Cortex of kidney (tissue), 1 donor: ENCODE measurements at places on chromosomes 1 and 21.

DNA sequence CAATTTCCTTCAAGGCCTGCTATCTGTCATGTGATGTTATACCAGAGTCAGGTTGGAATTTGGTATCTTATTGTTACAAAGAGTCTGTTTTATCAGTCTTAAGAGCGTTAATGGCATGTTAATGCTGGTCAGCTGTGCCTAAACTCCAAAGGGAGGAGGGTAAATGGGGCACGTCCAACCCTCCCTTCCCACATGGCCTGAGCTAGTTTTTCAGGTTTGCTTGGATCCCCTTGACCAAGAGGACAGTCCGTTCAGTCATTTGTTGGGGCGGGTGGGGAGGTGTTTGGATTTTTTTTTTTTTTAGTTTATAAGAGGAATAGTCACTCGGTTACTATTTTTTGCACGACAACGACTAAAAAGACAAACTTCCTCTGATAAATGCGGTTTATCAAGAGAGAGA lies 63.8 kb upstream of the LYST start:
- DNase-seq, result no peak

DNA sequence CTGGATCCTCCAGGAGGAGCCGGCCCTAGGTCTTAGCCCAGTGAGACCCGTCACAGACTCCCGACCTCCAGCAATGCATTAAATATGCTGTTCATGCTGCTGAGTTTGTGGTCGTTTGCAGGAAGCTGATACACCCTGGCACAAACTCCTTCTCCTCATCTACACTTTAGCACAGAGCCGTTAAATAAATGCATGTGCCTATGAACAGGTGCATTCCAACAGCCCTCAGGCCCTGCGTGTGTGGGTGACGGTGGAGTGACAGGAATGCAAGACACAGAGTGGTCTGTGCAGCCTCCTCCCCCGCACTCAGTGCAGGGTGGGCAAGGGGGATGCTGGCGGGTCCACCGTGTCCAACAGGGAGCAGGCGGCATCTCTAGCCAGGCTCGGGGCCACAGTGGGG lies 106.6 kb upstream of the TMPRSS2 start:
- DNase-seq, result no peak

- no peak for DNase-seq
These were observed 60.3 kb upstream of the RCOR3 start for GRCh38 chr1:211198880-211199279.

- no peak for DNase-seq
These were observed 8.8 kb downstream of the SYF2 start for GRCh38 chr1:25223471-25223870.

GRCh38 chr1:229857585-229857984 lies 209.5 kb upstream of the GALNT2 start:
- no peak for DNase-seq

- no peak for DNase-seq
These were observed 2.8 kb downstream of the FOXD2 start for GRCh38 chr1:47440599-47441081.

- DNase-seq, result no peak
These were observed 31.4 kb downstream of the CLCA1 start for GRCh38 chr1:86499987-86500593.

GRCh38 chr1:15042866-15043265 lies 110.7 kb upstream of the TMEM51 start:
- no peak for DNase-seq
